Left colon (tissue), 2 donors: ENCODE measurements at places on chromosomes 3 and 15.

DNA sequence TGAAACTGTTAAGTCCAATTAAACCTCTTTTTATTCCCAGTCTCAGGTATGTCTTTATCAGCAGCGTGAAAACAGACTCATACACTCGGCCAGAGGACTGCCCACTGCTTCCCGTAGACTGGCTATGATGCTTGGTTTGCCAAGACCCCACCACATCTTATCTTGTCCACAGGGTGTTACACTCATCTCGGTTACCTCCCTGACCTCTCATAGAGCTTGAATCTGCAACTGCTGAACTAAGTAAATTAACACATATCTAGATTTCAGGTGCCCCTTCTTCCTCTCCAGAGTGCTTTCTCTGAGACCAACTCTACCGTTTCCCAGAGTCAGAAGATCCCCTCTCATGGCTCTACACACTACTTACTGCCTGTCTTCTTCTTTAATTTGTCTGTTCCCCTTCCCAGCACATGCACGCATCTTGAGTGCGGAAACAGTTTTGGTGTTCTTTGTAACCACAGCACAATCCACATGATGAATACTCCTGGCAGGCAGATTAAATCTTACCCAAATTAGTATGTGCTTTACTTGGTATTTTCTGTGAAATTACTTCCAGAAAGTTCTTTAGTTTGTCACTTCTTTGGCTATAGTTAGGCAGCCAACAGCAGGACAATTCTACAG, 49.7 kb downstream of the CD200 start:
- no peak for DNase-seq

DNA sequence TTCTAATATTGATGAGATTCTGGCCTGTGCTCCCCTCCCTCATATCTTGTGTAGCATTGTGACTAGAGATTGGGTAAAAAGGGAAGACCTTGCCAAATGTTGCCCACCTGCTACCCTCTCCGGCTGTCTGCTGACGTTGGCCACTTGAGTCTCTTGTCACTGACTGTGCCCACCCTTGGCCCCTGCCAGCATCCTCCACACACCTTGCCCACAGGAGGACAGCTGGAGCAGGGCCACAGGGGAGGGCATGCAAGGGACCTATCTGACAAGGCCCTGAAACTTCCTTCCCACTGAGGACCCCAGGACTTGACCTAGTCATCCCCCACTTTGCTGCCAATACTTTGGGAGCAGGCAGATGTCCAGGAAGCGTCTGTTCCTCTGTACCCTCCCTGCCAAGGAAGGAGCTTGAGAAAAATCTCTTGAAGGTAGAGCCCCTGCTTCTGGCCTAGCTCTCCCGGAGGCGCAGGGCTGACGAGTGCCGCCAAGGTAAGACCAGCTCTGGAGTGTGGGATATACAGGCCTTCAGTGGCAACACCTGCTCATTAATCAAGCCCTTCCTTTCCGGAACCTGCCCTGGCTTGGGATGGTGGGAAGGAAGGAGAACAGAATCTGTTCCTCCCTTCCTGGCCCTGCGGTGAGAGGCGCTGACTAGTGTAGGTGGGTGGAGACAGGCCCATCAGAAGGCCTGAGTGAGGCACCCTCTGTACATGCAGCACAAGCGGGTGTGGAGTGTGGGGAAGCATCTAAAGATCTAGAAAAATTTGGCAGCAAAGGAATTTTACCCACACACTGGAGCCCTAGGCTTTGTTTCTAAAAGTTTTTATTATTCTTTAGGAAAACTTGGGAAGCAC, 4.9 kb upstream of the PAK6 start:
- no peak for DNase-seq

- DNase-seq = no peak
Measured at GRCh38 chr15:83278191-83278590, 6.3 kb downstream of the BNC1 start.

DNA sequence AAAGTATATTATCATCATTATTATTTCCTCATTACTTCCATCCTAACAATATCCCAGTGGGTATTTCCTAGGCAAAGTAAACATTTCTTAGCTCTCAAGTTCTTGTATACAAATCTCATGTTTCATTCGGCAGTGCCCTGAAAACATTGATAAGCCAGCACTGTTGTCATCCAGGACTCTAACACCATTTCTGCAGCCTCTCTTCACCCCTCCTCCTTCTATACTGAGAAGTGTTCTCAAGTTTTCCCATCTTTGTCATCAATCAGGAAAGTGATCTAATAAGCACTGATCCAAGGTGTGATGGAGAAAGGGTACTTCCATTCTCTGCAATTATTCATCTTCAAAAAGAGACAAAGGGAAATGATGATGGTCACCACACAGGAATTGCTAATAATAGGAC, 168.4 kb upstream of the CCDC54 start:
- DNase-seq = no peak
